NCI-H2171 (cell line): ENCODE measurements at places on chromosomes 3 and 15.

DNA sequence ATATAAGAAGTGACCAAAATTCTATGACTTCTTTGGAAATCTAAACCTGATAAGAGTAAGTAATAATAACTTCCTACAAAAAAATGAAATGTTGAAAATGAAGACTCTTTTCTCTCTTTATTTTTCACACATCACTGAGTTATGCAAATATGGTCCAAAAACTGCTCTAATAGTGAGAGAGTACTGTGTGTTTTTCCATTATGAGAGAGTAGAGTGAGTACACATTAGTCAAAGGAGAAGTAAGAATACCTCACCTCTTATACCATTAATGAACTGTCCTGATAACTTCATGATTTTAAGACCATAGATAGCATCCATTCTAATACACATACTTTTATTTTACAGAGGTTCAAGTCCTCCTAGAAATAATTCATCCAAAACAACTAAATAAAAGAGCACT lies 1310.2 kb downstream of the SI start:
- no peak for DNase-seq

DNA sequence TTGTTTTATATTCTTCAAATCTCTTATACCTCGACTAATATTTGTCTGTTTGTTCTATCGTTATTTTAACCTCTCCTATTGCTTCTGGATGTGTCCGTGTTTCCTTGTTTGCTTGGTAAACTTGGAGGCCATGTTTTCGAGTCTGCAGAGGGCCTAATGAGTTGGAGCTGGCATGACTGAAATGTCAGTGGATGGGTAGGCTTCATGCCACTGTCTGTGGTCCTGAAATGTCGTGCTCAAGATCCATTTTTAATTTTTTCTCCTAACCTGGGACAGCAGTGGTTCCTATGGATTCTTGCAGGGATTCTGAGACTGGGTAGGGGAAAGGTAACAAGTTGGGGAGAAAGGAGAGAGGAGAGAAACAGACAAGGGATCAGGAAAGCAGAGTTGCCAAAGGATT lies 18.8 kb upstream of the GASK1A start:
- DNase-seq = no peak

GRCh38 chr3:152322756-152323155 lies 54.0 kb downstream of the MBNL1 start:
- DNase-seq = no peak

DNA sequence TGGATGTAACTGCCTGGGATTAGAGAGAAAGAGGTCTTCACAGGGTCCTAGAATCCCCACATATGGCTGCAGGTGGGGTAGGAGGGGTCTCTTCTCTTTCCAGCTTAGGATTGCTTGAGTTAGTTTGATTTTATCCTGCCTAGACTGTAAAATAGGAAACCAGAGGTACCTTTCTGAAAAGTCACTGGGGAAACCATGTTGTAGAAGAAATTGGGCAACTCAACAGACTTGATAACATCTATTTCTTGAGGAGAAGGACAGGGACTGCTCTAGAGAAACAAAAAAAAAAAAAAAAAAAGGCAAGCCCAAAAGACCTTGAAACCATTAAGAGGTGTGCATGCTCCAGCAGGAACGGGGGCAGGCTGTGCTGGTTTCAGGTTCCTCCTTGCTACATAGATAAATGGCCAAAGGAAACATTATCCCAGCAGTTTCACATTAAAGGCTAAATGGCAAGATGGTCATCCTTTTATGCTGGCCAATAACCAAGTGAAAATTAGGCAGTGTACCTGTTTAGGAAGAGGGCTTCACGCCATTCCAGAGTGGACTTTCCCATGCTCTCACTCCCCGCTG lies 116.1 kb downstream of the ALDH1A2 start:
- DNase-seq = no peak

- no peak for DNase-seq
Measured at GRCh38 chr3:134803051-134803505, 8.0 kb downstream of the EPHB1 start.

DNA sequence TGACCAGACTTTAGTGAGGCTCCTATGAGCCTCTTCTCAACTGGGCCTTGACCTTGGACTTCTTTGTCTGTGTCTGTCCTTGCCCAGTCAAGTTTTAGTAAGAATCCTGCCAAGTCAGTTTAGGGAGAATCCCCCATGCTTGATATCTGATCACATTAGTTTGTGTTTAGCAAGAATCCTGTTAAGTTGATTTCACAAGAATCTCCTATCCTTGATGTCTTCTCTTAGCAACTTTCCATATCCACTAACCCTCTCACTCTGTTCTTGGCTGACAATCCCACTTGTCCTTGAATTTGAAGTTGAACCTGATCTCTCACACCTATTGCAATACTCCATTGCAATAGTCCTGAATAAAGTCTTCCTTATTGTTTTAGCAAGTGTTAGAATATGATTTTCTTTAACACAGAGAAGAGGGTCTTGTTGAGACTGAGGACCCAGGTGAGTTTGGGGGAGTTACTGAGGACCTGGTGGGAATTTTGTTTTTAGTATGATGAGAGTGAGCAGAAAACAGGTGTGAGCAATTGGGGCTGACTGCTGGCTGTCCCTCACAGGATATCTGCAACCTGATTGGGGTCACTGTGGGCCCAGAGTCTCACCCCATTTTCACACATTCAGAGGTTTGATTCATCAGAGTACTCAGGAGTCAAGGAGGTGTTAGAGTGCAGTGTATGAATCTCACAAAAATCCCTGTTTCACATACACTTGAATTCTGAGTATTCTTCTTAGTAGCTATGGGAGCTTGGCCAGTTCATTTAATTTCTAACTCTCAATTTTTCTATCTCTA lies 39.9 kb upstream of the TNFAIP8L3 start:
- DNase-seq = no peak

GRCh38 chr3:133977568-133977967 lies 52.2 kb downstream of the SLCO2A1 start:
- DNase-seq = no peak

DNA sequence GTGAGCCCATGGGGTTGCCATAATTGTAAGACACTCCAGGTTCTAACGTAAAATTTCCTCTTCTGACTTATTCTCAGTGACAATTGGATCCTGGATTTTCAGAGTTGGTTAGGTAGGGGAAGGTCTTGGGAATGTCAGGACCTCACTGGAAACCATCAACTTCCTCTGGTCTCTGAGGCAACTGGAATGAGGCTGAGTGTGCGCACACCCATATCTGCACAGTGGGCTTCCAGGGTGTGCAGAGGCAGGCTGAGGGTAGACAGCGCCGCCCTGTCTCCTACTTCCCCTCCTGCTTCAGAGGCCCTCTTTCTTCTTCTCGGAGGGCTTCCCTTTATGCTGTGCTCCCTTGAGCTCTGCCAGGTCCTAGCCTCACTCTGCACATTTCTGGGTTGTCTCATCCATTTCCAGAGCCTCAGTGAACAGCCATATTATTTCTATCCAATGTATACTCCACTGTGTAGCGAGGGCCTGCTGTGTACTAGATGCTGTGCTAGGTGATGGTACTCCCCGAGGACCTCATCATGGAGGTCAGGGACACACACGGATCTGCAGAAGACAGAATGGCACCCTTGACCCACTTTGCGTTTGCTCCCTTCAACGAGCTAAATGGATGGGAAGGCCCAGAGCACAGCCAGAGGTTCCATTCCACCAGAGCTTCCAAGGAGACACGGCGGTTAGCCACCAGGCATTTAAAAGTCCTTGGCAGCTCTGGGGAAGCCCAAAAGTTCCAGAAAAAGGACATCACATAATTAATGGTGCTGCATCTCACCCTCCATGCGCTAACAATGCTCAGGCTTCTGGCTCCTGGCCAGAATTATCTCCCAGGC lies 18.3 kb downstream of the ACAA1 start:
- no peak for DNase-seq

DNA sequence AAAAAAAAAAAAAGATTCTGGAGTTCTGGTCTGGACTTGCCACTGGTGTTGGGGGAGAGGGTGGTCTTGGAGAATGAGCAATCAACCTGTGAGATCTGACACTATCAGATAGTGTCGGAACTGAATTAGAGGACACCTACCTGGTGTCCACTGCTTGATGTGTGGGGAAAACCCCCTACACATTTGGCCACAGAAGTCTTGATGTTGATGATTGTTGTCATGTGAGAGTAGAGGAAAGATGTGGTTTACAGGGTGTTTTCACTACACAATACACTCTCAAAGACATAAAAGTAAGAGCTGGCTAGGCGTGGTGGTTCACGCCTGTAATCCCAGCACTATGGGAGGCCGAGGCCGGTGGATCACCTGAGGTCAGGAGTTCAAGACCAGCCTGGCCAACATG lies 36.9 kb upstream of the RAB7A start:
- no peak for DNase-seq

- DNase-seq = no peak
Measured at GRCh38 chr3:33681667-33682066, 36.4 kb downstream of the CLASP2 start.

- DNase-seq = no peak
Measured at GRCh38 chr3:63230146-63230545, 48.0 kb upstream of the SYNPR start.

DNA sequence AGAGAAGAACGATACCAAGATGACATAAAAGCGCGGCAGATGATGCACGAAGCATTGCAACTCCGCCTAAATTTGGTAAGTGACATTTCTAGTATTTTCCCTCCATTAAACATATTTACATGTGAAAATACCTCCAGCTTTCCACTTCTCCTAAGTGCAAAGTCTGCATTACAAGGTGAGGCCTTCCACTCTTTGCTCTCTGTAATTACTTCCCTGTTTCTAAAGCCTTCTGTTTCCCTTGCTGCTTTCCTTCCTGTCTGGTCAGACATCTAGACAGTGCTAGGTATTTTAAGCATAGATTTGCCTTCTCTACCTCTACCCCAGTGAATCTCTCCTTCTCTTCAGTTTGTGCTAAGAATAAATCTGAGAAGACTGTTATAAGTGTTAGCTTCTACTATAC lies 1.9 kb downstream of the P2RY12 start:
- DNase-seq = no peak

- DNase-seq = no peak
Measured at GRCh38 chr15:57223887-57224286, 152.4 kb upstream of the CGNL1 start.

DNA sequence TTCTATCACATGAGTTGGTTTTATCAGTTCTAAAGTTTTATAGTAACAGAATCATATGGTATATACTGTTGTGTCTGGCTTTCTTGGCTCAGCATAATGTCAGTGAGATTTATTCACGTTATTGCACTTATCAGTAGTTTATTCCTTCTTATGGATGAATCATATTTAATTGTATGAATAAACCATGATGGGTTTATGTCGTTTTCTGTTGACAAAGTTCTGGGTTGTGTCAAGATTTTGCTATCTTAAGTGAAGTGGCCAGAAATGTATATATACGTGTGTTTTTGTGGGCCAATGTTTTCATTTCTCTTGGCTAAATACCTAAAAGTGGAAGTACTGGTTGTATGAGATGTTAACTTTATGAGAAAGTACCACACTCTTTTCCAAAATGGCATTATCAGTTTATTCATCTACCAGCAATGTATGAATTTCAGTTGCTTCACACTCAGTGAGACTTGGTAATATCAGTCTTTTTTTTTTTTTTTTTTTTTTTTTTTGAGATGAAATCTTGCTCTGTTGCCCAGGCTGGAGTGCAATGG lies 112.4 kb upstream of the DCBLD2 start:
- DNase-seq = no peak

DNA sequence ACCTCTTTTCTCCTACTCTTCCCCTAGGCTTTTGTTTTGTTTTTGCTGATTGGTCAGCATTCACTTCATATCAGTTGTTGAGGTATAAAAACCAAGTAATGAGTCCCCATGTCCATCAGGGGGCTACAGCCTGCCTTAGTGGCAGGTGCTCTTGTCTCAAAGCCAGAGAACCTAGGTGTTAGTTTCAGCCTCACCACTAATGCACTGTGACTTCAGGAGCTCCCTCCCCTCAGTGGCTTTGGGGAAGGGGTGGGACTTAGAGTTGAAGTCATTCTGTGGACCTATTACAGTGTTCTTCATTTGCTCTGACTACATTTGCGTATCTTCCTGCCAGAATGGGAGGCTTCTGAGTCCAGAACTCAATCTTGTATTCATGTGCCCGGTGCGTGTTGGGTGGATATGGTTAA lies 41.6 kb downstream of the NR2C2 start:
- no peak for DNase-seq

GRCh38 chr3:160257606-160258005 lies 32.4 kb downstream of the C3orf80 start:
- no peak for DNase-seq

DNA sequence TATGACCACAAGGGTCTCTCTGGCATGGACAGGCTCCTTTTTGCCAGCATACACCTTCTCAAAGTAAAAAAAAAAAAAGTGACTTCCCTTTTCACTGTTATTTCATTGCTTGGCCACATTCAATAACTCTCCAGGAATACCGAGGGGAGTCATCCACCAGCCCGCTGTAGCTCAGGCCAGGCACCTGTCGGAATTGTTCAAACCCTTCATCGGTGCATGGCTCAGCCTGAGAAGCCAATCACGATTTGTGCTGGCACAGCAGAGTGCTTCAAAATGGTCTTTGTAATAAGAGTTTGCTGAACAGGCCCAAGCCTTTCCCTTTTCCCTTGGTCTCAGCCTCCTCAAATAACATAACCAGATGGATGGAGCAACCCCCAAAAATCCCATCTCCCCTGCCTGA lies 145.4 kb downstream of the PDZRN3 start:
- DNase-seq = no peak

DNA sequence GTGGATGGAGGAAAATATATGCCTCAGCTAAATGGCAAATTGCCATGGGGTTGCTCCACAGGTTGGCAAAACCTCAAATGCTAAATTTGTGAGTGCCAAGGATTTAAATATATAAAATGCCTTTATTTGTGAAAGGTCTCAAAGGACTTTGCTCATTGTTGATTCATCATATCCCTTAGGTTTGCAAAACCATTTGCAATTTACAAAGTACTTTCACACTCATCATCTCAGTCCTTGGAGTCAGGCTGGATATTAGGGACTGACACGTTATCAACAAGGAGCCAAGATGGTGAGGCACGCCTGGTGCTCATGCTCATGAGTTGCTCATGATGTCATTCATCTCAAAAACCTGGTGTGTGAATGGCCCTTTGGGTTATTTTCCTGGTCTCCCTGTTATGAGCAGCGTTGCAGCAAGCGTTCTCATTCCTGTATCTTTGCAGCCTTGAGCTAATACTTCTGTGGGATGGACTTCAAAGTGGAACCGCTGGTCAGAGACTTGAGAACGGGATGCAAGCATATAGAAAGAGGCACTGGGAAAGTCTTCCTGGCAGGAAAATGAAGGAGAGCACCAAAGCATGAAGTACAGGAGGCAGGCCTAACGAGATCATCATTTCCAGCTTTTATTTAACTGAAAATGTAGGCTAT lies 66.0 kb downstream of the MYO1E start:
- DNase-seq = no peak

DNA sequence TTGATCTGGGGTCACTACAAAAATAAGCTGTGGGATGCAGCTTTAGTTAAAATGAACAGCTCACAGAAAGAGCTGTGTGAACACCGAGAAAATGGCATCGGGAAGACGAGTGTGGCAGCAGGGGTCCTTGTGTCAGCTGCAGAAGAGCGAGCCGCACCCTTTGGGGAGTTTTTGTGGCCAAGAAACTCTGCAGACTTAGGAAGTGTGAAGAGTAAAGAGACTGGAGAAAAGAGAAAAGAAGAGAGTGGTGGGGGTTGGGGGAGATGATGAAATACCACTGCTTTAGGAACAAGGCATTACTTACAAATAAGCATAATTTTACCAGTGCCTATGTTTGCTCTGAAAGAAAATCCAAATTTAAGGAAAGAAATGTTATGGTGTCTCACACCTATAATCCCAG lies 147.8 kb downstream of the LRRC28 start:
- no peak for DNase-seq

GRCh38 chr3:10025205-10026083 lies 793 bp upstream of the FANCD2 start:
- DNase-seq = no peak
